ENCODE measurements at places on chromosomes 2 and 18.

DNA sequence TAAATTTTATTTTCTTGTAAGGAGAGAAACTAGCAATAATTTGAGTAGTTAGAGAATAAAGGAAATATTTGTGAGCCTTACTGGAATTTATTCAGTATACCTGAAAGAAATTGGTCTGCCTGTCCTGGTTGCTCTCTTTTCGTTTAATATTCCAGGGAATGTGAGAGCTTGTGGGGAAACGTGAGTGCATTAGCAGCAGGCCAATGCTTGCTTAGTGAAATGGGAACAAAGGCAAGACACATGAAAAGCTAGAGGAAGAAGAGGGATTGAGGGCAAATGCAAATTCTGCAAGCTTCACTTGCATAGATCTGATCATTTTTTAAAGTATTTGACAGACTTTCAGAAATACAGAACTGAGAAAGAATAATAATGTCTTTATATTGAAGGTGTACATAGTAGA is 111.0 kb downstream of the ERBB4 start:
- no peak for DNase-seq

- no peak for DNase-seq
These were observed 67.4 kb downstream of the UBE2E3 start for GRCh38 chr2:181047829-181048228.

DNA sequence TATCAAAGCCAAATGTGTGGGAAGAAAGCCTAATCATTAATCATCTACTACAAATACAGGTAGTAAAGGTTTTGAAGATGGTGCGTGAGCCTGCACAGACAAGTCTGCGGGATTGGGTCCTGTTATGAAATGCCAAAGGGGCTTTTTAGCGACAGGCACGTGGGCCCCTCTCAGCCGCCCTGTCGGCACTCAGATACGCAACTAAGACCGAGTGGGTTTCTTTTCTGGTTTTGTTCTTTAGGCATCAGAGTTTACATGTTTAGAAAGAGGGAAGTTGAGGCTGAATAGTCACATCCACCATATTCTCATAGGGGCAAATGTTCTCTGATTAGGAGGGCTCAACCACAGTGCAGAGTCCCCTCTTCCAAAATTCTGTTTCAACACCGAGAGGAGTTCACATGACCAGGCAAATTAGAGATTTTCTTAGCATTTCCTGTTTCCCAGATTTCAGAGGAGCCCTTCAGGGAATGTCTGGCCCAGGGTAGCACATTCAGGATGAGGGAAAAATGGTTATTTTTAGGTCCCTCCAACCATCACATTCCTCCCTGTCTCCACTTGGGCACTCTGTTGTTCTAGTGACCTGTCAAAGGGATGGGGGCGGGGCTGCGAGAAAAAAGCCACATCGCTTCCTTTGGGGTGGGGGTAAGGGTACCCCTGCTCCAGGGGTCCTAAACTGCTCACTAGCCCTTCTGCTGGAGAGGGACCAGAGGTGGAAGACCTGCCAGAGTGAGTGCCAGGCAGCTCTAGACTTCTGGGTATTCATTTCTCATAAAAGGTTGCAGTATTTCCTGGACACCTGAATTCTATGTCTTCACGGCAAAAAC is 159.2 kb downstream of the BCL2 start:
- DNase-seq: no peak

GRCh38 chr2:48235076-48235475 is 294.9 kb upstream of the STON1 start:
- DNase-seq: no peak

DNA sequence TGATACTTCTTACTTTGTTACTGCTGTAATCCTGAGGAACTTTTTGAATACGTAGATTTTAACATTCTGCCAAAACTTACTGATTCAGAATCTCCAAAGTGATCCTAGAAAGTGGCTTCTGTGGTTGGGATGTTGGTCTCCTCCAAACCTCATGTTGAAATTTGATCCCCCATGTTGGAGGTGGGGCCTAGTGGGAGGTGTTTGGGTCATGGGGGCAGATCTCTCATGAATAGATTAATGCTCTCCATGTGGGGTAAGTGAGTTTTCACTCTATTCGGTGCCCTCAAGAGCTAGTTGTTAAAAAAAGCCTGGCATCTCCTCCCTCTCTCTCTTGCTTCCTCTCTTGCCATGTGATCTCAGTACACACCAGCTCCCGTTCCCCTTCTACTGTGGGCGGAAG is 329.9 kb downstream of the HRH4 start:
- no peak for DNase-seq

DNA sequence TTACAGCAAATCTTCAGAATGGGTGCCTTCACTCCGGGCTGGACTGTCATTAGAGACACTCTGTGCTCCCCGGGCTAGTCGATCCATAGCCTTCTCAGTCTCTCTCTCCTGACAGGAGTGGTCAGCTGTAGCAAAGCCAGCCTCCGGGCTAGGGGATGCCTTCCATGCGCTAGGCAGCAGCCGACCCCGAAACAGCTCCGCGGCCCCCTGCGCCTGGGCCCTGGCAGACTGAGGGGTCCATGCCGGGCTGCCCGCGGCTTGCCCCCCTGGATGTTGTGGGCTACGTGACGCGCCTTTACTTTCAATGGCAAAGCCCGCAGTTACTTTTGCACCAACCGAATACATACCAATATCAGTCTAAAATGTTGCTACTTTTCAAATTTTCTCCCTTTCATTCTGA is 1447.2 kb downstream of the LRP1B start:
- no peak for DNase-seq

DNA sequence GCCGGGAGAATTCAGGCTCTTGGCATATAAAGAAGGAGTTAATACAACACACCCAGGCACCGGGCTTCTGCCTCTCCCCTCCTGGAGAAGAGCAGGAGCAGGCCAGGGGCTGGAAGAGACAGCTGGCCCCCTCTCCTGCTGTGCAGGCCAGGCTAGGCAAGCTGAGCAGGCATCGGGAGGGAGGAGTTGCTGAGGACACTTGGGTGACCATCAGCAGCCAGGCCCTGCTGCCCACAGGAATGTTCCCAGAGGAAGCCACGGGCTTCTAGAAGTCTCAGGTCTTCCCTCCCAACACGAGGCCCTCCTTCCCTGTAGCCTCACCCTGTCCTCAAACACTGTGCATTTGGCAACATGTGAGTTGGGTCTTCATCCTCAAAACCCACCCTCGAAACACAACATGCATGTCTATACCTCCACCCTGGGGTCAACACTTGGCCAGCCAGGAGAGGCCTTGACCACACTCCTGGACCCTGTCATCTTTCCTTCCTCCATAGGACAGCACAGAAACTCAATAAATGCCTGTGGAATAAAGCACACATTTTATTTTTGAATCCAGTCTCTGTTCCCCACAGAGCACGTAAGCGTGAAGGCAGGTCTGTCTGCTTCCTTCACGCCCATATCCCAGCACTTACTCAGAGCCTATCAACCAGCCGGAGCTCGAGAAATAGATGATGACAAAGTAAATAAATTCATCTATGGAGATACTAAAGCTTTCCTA is 433.8 kb upstream of the ID2 start:
- no peak for DNase-seq
